Activated naive CD4-positive, alpha-beta T cell treated with anti-CD3 and anti-CD28 coated beads, Interleukin-2, amount 50 U/mL, for 72 hours (primary cell): ENCODE measurements at places on chromosomes 16 and 17.

GRCh38 chr17:28585851-28586250, 9.2 kb upstream of the ALDOC start:
- no peak for DNase-seq

GRCh38 chr17:40352779-40353394, 11.7 kb downstream of the GJD3 start:
- no peak for DNase-seq

DNA sequence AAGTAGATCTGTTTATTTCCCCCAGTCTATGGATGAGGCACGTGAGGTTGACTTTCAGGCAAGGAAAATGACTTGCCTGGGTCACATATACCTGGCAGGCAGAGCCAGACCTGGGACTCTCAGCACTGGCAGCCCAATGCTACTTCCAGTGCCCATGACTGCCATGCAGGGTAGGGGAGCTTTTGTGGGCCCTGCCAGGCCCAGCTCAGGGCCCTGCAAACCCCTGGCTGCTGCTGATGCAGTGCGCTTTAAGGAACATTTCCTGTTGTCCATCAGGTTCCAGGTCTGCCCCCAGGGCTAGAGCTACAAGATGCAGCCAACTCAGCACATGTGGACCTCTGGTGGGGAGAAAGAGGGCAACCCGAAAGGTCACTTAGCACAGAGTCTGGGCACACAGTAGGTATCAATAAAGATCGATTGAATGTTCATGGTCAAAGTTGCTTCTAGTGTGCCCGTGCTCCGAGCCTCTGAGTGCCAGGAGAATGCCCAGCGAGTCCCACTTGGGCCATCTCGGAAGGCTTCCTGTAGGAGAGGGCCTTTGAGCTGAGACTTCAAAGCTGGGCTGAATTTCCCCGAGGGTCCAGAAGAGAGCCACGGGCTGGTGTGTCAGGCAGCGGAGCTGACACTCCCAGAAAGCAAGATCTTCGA, 513 bp upstream of the TBX21 start:
- no peak for DNase-seq

DNA sequence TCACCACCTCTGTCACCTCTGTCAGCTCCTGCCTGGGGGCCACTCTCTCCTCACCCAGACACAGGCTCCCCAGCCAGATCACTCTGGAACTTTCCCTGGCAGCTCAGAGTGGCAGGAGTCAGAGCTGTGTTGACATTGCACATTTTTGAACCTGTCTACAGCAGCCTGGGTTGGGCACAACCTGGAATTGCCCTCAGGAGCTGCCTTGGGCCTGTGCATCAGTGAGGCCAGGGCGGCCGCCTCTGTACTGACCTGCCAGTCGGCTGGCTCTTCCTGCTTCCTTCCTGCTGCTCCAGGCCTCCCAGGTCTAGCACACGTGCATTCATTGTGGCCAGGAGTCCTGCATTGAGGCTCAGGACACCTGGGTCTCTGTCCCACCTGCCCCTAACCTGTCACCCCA, 14.2 kb upstream of the TMEM11 start:
- no peak for DNase-seq

DNA sequence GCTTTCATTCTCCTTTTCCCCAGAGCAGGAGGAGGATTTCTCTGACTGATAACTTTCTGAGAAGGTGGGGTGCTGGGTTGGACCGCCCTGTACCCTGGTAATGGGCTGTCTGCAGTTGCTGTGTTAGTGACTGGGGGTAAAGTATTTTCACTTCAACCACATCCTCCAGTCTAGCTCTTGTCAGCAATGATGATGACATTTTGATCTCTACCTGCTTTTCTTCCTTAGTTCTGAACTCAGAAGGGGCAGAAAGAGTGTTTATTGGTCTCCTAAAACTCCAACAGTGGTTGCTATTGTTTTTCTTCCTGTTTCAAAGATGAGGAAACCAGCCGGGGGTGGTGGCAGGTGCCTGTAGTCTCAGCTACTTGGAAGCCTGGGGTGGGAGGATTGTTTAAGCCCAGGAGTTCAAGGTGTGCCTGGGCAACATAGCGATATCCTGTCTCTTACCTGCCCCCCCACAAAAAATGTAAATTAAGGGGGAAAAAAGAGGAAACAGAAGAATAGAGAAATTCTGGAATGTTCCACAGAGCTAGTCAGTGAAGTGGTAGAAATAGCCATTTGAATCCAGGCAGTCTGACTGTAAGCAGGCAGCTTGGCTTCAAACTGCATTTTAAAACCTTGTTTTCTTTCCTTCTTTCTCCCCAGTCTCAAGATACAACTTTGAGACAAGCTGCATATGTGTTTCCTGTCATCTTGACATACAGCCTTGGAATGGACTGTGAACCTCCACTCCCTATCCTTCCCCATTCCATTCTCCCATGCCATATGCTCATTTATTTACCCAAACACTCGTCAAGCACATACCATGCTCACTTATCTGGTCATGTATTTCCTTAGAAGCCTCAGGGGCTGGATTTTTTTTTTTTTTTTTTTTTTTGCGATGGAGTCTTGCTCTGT, 3.3 kb upstream of the N4BP1 start:
- no peak for DNase-seq
